AML-193 (cell line): ENCODE measurements at places on chromosomes 1 and 21.

GRCh38 chr1:186831168-186831567 is 2.4 kb downstream of the PLA2G4A start:
- DNase-seq: no peak

DNA sequence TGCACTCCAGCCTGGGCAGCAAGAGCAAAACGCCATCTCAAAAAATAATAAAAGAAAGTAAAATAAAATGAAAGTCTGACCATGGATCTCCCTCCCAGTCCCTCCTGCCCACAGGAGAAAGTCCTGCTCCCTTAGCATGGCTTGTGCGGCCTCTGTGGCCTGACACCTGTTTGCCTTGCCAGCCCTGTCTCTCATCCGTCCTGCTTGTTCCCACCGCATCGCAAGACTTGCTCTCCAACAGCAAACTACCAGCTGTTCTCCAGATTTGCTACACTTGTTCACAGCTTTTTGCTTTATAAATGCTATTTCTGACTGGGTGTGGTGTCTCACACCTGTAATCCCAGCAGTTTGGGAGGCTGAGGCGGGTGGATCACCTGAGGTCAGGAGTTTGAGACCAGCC is 2.7 kb downstream of the ETV3L start:
- no peak for DNase-seq

DNA sequence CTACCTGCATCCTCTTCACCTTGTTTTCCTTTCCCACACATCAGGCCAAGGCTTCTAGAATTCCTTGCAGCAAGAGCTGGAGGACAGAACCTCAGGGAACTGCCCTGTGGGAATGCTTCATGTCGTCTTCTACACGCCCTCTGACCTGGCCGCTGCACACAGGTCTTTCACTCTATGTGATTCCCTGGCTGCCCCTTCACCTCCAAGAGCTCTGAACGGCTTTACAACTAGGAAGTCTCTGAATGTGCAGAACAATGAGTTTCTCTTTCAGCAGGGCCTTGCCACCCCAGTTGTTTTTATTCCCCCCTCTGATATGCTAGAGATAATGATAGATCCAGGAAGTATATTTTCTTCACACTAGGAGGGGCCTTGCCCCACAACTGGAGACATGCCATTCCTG is 142.6 kb downstream of the CLIC6 start:
- DNase-seq: no peak

DNA sequence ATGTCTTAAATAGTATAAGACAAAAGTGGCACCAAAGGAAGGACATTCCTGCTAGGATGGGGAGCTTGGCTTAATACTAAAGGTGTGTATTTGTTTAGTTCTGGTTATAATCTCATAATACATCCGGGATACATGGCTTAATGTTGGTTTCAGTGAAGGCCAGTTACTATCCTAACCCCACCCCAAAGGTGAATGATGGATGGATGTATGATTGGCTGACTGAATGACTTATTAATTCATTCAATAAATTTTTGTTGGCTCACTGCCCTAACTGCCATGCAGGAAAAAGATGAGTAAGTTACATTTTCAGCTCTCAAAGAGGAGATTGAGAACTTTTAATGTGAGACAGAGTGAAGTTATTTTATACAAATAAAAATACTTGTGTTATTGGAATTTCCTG is 52.2 kb downstream of the PHACTR4 start:
- DNase-seq: no peak

DNA sequence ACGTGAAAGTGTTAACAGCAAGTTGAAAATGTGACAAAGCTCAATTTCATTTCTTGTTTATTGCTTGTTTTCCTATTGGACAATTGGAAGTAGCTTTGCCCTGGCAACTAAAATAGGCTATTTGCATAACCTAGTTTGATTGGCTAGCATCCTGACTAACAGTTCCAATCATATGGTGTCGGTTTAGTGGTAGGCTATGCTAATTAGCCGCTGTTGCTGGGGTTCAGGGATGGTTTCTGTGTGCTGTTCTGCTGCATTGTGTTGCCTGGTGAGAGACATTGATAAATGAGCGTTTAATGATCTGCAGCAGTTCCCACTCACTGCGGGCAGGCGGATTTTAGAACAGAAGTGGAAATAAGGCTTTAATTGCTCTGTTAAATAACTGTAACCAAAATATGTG is 68.5 kb downstream of the DYRK1A start:
- no peak for DNase-seq

GRCh38 chr1:6188466-6188865 is 8.3 kb upstream of the CHD5 start:
- DNase-seq: no peak
